Spleen (tissue), 13 donors: ENCODE measurements at places on chromosomes 5 and 9.
A peak's percentile ranks its signal among the peaks of the same experiment; 100 is the strongest.

DNA sequence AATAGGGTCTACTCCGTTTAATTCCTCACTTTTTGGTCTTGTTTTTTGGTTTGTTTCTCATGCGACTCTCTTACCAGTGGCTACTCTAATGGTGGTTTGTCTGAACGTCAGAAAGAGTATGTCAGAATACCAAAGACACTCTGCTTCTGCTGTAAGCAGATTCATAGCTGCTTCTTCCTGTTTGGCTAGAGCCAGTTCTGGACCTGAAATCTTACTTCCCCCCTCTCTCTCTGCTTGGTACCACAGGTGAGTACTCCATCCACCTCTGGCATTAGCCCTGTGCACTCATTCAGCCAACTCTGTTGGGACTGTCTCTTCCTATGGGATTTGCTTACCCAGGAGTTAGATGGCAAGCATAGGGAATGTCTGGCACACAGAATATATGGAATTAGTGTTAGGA lies 6.6 kb downstream of the ZCCHC7 start:
- DNase-seq, result no peak
- H3K27me3 ChIP-seq, result no peaks in the 10 kb centered on the region
- H3K4me1 ChIP-seq, result peaks cover 15% of the 10 kb centered on the region
- peaks cover 3% of the 10 kb centered on the region for H3K36me3 ChIP-seq

- peaks cover 9% of the 10 kb centered on the region for H3K4me1 ChIP-seq
- H3K27ac ChIP-seq, result no peak overlapping the region
- DNase-seq, result no peak
- H3K4me3 ChIP-seq, result no peak overlapping the region
- H3K36me3 ChIP-seq, result no peaks in the 10 kb centered on the region
Observed at GRCh38 chr5:133325864-133326263, 274.1 kb downstream of the HSPA4 start.

DNA sequence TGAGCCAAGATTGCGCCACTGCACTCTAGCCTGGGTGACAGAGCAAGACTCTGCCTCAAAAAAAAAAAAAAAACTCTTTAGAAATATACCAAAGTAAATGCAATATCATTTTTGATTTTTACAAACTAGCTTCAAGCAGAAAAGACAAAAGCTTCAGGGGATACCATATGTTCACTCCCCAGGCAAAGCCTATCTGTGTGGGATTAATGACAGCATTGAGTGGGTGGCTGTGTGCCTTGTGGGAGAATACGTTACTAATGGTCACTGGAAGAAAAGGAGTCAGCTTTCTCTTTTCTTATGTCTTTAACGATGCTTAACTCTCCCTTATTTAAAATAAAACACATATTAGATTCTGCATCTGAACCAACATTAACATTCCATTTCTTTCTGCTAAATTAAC lies 1.9 kb downstream of the PCA3 start:
- H3K27me3 ChIP-seq, result peaks cover 3% of the 10 kb centered on the region
- no peak overlapping the region for H3K27ac ChIP-seq
- no peak overlapping the region for H3K4me3 ChIP-seq
- no peaks in the 10 kb centered on the region for H3K4me1 ChIP-seq

DNA sequence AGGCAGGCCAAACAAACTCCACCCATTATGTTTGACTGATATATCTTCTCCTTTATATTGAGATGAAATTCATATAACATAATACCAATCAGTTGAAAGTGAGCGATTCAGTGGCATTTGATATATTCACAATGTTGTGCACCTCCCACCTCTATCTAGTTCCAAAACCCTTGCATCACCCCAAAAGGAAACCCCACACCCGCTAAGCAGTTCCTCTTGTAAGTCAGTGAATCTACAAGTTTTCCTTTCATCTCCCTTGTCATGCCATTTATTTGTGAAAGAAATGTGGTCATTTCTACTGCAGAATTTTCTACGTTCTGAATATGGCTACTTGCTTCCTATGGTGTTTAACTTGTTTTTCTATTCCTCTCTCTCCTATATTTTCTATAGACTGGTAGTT lies 99.4 kb upstream of the PTPN3 start:
- no peak for DNase-seq
- no peaks in the 10 kb centered on the region for H3K36me3 ChIP-seq
- H3K4me3 ChIP-seq, result no peak overlapping the region
- H3K27ac ChIP-seq, result no peak overlapping the region
- no peaks in the 10 kb centered on the region for H3K4me1 ChIP-seq

DNA sequence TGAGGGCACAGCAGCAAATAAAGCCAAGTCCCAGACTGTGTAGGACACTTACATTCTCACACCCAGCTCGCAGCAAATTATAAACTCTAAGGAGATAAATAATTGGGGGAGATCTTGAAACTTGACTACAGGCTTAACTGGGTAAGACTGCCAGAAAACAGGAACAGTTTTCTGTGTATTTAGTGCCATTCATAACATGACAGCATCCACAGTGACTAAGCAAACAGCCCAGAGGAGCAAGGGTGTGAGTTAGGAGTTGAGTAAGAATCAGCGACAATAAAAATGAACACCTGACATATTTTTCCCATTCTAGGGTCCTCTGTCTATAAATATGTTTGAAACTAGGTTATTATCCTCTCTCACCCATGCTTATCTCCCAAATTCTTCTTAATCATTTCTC lies 370.9 kb upstream of the WWC1 start:
- H3K4me1 ChIP-seq, result no peaks in the 10 kb centered on the region
- no peaks in the 10 kb centered on the region for H3K27me3 ChIP-seq
- DNase-seq, result no peak
- no peaks in the 10 kb centered on the region for H3K36me3 ChIP-seq
- no peak overlapping the region for H3K4me3 ChIP-seq

GRCh38 chr5:122668552-122668951 lies 106.3 kb upstream of the SNX2 start:
- H3K27ac ChIP-seq, result no peak overlapping the region
- H3K4me3 ChIP-seq, result no peak overlapping the region
- no peaks in the 10 kb centered on the region for H3K27me3 ChIP-seq
- H3K4me1 ChIP-seq, result no peaks in the 10 kb centered on the region

DNA sequence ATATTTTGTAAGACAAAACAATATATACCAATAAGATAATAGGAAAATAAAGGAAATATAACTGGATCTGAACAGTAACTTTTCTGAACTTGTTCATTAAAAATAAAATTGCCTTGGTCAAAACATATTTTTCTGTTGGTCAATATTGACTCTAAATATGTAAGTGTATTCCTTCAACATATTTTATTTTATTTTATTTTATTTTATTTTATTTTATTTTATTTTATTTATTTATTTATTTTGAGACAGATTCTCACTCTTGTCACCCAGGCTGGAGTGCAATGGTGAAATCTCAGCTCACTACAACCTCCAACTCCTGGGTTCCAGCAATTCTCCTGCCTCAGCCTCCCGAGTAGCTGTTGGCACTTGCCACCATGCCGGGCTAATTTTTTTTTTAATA lies 571.0 kb downstream of the NR2F1-AS1 start:
- no peaks in the 10 kb centered on the region for H3K27me3 ChIP-seq
- no peak for DNase-seq
- no peak overlapping the region for H3K4me3 ChIP-seq
- no peak overlapping the region for H3K27ac ChIP-seq

GRCh38 chr5:173795601-173796000 lies 92.5 kb upstream of the CPEB4 start:
- no peak overlapping the region for H3K27ac ChIP-seq
- H3K36me3 ChIP-seq, result no peaks in the 10 kb centered on the region
- no peaks in the 10 kb centered on the region for H3K27me3 ChIP-seq
- peaks cover 15% of the 10 kb centered on the region for H3K4me1 ChIP-seq
- H3K4me3 ChIP-seq, result no peak overlapping the region

DNA sequence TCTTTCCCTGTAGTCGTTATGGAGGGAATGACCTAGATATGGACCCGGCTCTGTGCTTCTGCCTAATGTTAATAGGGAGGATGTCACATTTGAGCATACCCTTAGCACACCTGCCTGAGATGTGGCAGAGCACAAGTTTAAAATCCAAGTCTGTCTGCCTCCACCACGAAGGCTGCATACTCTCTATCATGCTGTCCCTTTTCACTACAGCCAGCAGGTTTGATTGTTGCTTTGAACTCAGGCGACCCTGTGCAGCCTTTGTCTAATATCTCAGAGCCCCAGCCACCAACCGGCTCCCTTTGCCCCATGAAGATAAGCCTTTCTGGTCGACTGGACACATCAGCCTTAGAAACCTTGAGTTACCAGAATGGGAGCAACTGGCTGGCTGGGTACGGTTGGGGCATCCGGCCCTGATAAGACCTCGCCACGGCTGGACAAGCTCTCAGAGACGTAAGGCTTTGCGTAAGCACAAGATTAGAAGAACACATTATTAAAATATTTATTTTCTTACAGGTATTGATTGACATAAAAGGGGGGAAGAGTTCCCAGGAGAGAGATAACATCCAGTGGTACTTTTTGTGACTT lies 222.0 kb upstream of the TRIM32 start:
- H3K4me3 ChIP-seq, result no peak overlapping the region
- no peaks in the 10 kb centered on the region for H3K4me1 ChIP-seq
- no peak overlapping the region for H3K27ac ChIP-seq
- H3K27me3 ChIP-seq, result no peaks in the 10 kb centered on the region

GRCh38 chr9:91174772-91175171 lies 186.9 kb downstream of the AUH start:
- peaks cover 29% of the 10 kb centered on the region for H3K4me1 ChIP-seq
- H3K4me3 ChIP-seq, result no peak overlapping the region
- no peak for DNase-seq
- H3K36me3 ChIP-seq, result no peaks in the 10 kb centered on the region

- H3K27ac ChIP-seq, result no peak overlapping the region
- DNase-seq, result no peak
- H3K27me3 ChIP-seq, result no peaks in the 10 kb centered on the region
- H3K36me3 ChIP-seq, result no peaks in the 10 kb centered on the region
Observed at GRCh38 chr9:75803130-75803529, 87.3 kb upstream of the PCSK5 start.

DNA sequence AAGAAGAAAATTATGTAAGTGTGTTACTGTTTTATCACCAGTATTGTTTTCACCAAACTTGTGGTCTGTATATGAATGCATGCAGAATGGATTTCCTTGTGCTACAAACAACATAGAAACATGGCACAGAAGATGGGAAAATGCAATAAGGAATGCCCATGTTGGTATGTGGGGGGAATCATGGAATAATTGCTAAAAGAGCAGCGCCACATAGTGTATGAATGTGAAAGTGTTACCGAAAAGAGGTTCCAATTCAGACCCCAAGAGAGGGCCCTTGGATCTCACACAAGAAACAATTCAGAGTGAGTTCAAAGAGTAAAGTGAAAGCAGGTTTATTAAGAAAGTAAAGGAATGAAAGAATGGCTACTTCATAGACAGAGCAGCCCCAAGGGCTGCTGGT lies 26.4 kb upstream of the TYRP1 start:
- no peak overlapping the region for H3K4me3 ChIP-seq
- no peaks in the 10 kb centered on the region for H3K27me3 ChIP-seq
- no peaks in the 10 kb centered on the region for H3K4me1 ChIP-seq
- H3K27ac ChIP-seq, result no peak overlapping the region

- no peak for DNase-seq
- H3K27me3 ChIP-seq, result no peaks in the 10 kb centered on the region
- peaks cover 19% of the 10 kb centered on the region for H3K36me3 ChIP-seq
- H3K4me3 ChIP-seq, result no peak overlapping the region
- no peaks in the 10 kb centered on the region for H3K4me1 ChIP-seq
Observed at GRCh38 chr5:34957857-34958690, 28.7 kb downstream of the DNAJC21 start.

- no peaks in the 10 kb centered on the region for H3K36me3 ChIP-seq
- H3K27me3 ChIP-seq, result no peaks in the 10 kb centered on the region
- DNase-seq, result no peak
- no peaks in the 10 kb centered on the region for H3K4me1 ChIP-seq
- H3K27ac ChIP-seq, result no peak overlapping the region
Observed at GRCh38 chr9:134870301-134870694, 10.3 kb upstream of the FCN2 start.

DNA sequence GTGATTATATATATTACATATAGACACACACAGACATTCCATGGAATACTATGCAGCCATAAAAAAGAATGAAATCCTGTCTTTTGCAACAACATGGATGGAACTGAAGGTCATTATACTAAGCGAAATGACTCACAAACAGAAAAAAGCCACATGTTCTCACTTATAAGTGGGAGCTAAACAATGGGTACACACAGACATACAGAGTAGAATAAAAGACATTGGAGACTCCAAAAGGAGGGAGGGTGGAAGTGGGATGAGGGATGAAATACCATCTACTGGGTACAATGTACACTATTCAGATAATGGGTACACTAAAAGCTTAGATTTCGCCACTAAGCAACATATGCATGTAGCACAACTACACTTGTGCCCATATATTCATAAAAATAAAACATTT lies 170.0 kb upstream of the RGMB start:
- no peaks in the 10 kb centered on the region for H3K4me1 ChIP-seq
- H3K36me3 ChIP-seq, result no peaks in the 10 kb centered on the region
- H3K4me3 ChIP-seq, result no peak overlapping the region

GRCh38 chr5:172441262-172441751 lies 13.0 kb downstream of the SH3PXD2B start:
- no peak overlapping the region for H3K27ac ChIP-seq
- peaks cover 18% of the 10 kb centered on the region for H3K4me1 ChIP-seq
- no peaks in the 10 kb centered on the region for H3K36me3 ChIP-seq
- no peak overlapping the region for H3K4me3 ChIP-seq

- H3K36me3 ChIP-seq, result no peaks in the 10 kb centered on the region
- DNase-seq, result peak; percentile 68
- peak overlapping the region; percentile 55 for H3K27ac ChIP-seq
- H3K4me3 ChIP-seq, result no peak overlapping the region
- H3K4me1 ChIP-seq, result peaks cover 69% of the 10 kb centered on the region
Observed at GRCh38 chr5:132475497-132475882, 15.1 kb downstream of the IRF1 start.

GRCh38 chr9:91477106-91477505 lies 53.5 kb upstream of the NFIL3 start:
- H3K4me1 ChIP-seq, result no peaks in the 10 kb centered on the region
- no peaks in the 10 kb centered on the region for H3K36me3 ChIP-seq
- H3K27ac ChIP-seq, result no peak overlapping the region
- DNase-seq, result no peak
- no peaks in the 10 kb centered on the region for H3K27me3 ChIP-seq

- no peak for DNase-seq
- peaks cover 37% of the 10 kb centered on the region for H3K36me3 ChIP-seq
- H3K27ac ChIP-seq, result no peak overlapping the region
- H3K27me3 ChIP-seq, result no peaks in the 10 kb centered on the region
- no peak overlapping the region for H3K4me3 ChIP-seq
- H3K4me1 ChIP-seq, result no peaks in the 10 kb centered on the region
Observed at GRCh38 chr5:169988206-169988605, 7.9 kb upstream of the INSYN2B start.
